Calu3 (cell line): ENCODE measurements at places on chromosomes 6 and 20. TPM values are rescaled to one million over a fixed set of nuclear protein-coding genes. Genes with fewer than 3 reads are reported as not detected.

The PFDN4 gene
- 61.8 TPM in 2 replicates for total RNA-seq

The TBXT gene
- not detected in 2 replicates for total RNA-seq

The CDH26 gene
- 0.76 and 1.1 TPM in 2 replicates for total RNA-seq

The ACAT2 gene
- total RNA-seq, result 92.3 and 108 TPM in 2 replicates

The GLP1R gene
- 4.8 and 10.2 TPM in 2 replicates for total RNA-seq

The TGM3 gene
- not detected in 2 replicates for total RNA-seq

The PTGIS gene
- total RNA-seq, result 0.26 and 0.29 TPM in 2 replicates

The HTR1E gene
- total RNA-seq, result not detected in 2 replicates

DNA sequence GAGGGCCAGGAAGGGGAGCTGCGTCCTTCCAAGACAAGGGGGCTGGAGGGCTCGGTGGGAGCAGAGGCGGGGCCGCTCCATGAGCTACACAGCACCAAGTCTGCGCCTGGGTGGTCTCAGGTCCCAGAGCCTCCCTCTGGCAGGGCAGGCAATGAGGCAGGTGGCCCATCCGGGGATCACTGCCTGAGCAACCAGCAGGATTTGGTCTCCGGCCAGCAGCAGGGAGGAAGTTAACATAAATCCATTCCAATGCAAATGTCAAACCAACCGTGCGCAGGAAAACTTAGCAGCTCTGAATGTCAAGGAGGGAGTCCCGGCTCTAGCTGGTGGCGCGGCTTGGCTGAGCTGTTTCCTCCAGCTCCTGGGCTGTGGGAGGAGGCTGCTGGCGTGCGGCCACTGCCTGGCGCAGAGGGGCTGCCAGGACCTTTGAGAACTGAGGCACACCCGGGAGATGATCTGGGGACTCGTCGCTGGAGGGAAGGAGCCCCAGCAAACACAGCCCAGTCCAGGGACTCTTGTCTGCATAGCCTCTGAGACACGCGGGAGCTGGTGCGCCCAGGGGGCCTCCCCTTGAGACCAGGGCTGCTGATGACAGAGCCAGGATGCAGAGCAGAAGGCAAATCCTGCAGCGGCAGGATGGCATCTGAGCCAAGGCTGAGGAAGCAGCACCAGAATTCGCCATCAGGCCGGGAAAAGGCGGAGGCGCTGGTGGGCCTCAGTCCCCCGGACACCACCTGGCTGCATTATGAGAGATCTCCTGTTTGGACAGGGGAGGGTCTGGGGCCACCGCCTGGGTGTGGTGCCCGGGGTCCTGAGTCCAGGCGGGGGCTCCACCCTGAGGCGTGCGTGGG lies 33.1 kb upstream of the CHRNA4 start:
- H3K4me3 ChIP-seq, result no peak overlapping the region
- no peak overlapping the region for H3K27ac ChIP-seq
- DNase-seq, result no peak
- peaks cover 95% of the 10 kb centered on the region for H3K27me3 ChIP-seq
- no peaks in the 10 kb centered on the region for H3K36me3 ChIP-seq

DNA sequence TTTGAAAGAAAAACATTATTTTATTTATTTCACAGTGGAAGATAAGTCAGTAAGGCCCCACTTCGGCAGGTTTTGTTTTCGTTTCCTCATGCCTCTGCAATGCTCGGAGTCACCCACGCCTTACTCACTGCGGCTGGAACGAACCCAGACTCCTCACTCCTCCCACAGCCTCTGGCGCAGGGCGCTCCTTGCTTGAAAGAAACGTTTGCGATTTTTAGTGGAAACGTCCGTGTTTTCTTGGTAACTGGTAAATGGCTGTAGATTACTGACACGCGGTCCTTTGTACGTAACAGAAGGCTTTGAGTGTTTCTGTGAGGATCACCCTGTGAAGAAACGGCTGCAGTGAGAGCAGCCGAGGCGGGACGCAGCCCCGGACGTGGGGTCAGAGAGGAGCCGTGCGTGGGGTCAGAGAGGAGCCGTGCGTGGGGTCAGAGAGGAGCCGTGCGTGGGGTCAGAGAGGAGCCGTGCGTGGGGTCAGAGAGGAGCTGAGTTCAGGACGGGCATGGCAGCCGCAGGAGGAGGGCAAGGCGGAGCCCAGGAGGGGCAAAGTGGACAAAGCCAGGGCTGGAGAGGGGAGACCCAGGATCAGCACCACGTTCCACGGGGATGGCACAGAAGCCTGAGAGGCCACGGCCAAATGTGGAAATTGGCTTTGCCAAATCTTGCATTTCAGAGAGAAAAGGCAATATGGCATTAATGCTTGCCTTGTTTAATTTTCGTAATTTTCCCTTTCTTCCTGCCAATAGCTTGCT lies 198.6 kb upstream of the THBS2 start:
- peak overlapping the region; percentile 87 for H3K27ac ChIP-seq
- H3K4me3 ChIP-seq, result peak overlapping the region; percentile 72
- no peaks in the 10 kb centered on the region for H3K27me3 ChIP-seq
- peak; percentile 65 for DNase-seq
- peaks cover 7% of the 10 kb centered on the region for H3K36me3 ChIP-seq
- H3K4me1 ChIP-seq, result peaks cover 39% of the 10 kb centered on the region

DNA sequence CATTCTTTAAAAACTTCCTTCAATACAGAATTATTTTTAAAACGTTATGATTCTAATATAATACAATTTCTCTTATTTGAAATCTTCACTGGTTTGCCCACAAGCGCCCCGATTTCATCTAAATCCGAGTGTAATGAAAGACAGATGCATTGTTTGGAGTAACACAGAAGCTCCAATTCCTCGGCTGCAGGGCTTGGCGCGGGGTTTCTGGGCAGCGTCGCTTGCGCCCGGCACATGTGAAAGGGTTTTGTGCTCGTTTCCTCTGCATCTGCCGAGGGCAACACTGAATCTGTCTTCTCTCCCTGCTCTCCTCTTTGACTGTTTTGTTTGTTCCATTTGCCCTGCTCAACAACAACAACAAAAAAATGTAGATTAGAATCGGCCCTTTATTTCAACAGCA lies 248.6 kb upstream of the QKI start:
- no peak overlapping the region for H3K4me3 ChIP-seq
- DNase-seq, result no peak
- no peaks in the 10 kb centered on the region for H3K27me3 ChIP-seq
- H3K4me1 ChIP-seq, result no peaks in the 10 kb centered on the region

DNA sequence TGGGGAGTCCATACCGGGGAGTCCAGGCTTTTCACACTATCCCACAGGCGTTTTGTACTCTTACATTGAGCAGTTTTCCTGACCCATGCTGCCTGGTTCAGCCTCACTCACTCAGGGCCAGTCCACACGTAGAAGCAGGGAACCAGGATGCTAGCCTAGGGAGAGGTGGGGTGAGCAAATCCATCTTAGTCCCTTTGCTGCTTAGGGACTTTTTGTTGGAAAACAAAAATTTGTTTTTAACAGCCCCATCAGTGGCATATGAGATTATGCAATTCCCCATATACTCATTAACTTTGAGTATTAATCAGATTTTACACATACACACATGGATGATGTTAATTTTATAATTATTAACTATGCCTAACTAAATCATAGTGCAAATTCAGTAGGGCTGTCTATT lies 84.2 kb downstream of the EZR start:
- no peak for DNase-seq
- peaks cover 61% of the 10 kb centered on the region for H3K36me3 ChIP-seq
- H3K27ac ChIP-seq, result peak overlapping the region; percentile 92
- H3K4me3 ChIP-seq, result peak overlapping the region; percentile 29

GRCh38 chr20:24977336-24977735 lies 15.2 kb downstream of the APMAP start:
- H3K27ac ChIP-seq, result no peak overlapping the region
- H3K36me3 ChIP-seq, result no peaks in the 10 kb centered on the region
- no peak for DNase-seq
- H3K4me3 ChIP-seq, result no peak overlapping the region
- H3K4me1 ChIP-seq, result no peaks in the 10 kb centered on the region
- no peaks in the 10 kb centered on the region for H3K27me3 ChIP-seq

GRCh38 chr6:38091613-38092012 lies 272.1 kb downstream of the ZFAND3 start:
- H3K4me1 ChIP-seq, result peaks cover 11% of the 10 kb centered on the region
- no peaks in the 10 kb centered on the region for H3K36me3 ChIP-seq
- no peak for DNase-seq
- H3K27me3 ChIP-seq, result no peaks in the 10 kb centered on the region
- no peak overlapping the region for H3K4me3 ChIP-seq
- H3K27ac ChIP-seq, result no peak overlapping the region

GRCh38 chr6:153476243-153476642 lies 345.2 kb upstream of the RGS17 start:
- no peaks in the 10 kb centered on the region for H3K36me3 ChIP-seq
- H3K27me3 ChIP-seq, result no peaks in the 10 kb centered on the region

GRCh38 chr6:35710241-35710847 lies 21.6 kb upstream of the FKBP5 start:
- no peaks in the 10 kb centered on the region for H3K36me3 ChIP-seq
- peaks cover 4% of the 10 kb centered on the region for H3K27me3 ChIP-seq
- H3K27ac ChIP-seq, result no peak overlapping the region
- DNase-seq, result no peak

- peaks cover 12% of the 10 kb centered on the region for H3K4me1 ChIP-seq
- peak overlapping the region; percentile 5 for H3K27ac ChIP-seq
- DNase-seq, result no peak
- no peaks in the 10 kb centered on the region for H3K27me3 ChIP-seq
- H3K4me3 ChIP-seq, result no peak overlapping the region
Measured at GRCh38 chr20:21433329-21433890, 36.1 kb upstream of the NKX2-4 start.

DNA sequence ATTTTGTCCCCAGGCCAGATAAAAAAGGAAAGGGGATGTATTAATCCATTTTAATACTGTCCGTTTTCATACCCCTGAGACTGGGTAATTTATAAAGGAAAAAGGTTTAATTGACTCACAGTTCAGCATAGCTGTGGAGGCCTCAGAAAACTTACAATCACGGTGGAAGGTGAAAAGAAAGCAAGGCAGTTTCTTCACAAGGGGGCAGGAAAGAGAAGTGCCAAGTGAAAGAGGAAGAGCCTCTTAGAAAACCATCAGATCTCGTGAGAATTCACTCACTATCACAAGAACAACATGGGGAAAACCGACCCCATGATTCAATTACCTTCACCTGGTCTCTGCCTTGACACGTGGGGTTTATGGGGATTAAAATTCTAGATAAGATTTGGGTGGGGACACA lies 152.5 kb downstream of the IBTK start:
- no peak overlapping the region for H3K4me3 ChIP-seq
- H3K27ac ChIP-seq, result no peak overlapping the region
- no peak for DNase-seq
- H3K36me3 ChIP-seq, result no peaks in the 10 kb centered on the region
- H3K4me1 ChIP-seq, result peaks cover 16% of the 10 kb centered on the region

DNA sequence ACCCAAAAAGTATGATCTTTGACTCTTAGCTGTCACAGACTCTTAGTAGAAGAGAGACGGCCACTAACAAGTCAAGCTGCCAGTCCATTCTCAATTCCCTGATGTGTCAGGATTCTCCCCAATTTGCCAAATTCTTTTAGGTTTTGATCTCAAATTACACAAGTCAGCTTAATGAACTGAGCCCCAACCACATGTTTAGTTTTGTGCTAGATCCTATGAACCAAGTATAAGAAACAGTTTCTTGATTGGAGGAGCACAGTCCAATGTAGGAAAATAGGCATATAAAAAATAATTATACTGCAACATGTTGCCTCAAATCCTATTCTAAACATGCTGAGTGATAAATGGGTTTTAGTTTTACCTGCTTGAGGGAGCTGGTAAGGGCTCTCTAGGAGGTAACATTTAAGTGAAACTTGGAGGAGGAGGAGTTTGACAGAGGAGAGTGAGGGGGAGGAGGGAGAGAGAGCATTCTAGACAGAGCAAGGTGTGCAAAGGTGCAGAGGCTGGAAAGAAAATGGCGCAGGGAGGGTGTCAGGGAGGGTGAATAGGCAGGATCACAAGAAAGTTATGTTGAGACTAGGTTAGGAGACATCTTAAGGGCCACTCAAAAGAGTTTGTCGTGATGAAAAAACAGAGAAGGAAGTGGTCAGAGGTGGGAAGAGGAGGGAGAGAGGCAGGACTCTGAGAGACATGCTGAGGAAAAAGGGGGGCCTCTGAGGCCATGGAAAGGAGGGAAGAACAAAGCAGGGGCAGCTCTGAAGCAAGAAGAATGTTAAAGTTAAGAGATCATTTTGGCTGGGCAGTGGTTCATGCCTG lies 22.8 kb upstream of the FAM83C start:
- H3K27me3 ChIP-seq, result no peaks in the 10 kb centered on the region
- no peak for DNase-seq
- peaks cover 72% of the 10 kb centered on the region for H3K4me1 ChIP-seq
- no peak overlapping the region for H3K4me3 ChIP-seq
- H3K27ac ChIP-seq, result peak overlapping the region; percentile 21
- H3K36me3 ChIP-seq, result peaks cover 24% of the 10 kb centered on the region

DNA sequence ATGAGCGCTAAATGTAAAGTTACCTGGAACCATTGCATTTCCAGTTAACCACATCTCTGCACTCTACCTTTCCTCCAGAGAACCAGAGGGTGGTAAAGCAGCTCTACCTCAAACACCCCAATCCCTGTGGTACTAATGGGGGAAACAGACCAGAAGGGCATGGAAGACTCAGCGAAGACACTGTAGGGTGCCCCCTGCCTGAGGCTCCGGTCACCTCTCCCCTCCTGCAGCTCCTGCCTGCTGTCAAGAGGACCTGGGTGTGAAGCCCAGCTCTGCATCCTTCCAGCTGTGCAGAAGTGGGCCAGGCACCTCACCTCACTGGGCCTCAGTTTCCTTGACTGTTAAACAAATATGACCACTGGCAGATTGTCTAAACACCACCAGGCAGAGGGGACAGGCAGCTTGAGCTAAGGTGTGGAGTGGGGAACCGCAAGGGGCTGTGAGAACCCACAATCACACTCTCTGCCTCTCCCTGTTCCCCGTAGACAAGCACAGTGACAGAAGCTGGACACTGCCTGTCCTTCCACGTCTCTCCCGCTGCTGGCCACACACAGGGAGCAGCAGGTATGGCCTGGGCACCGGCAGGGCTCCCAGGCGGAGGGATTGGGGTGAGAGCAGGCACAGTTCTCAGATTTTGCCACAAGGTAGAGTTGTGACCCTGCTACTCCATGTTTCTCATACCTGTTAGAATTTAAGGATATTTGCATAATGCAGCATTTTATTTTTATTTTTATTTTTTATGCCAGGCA lies 9.1 kb upstream of the BPIFA2 start:
- no peak overlapping the region for H3K4me3 ChIP-seq
- H3K4me1 ChIP-seq, result no peaks in the 10 kb centered on the region
- no peaks in the 10 kb centered on the region for H3K36me3 ChIP-seq
- H3K27me3 ChIP-seq, result peaks cover 94% of the 10 kb centered on the region
- no peak overlapping the region for H3K27ac ChIP-seq
- no peak for DNase-seq

GRCh38 chr20:37419307-37419706 lies 73.4 kb downstream of the SRC start:
- no peaks in the 10 kb centered on the region for H3K4me1 ChIP-seq
- DNase-seq, result no peak
- no peak overlapping the region for H3K27ac ChIP-seq
- H3K36me3 ChIP-seq, result no peaks in the 10 kb centered on the region
- no peak overlapping the region for H3K4me3 ChIP-seq
- no peaks in the 10 kb centered on the region for H3K27me3 ChIP-seq
